ENCODE measurements at places on chromosomes 2 and 18.

DNA sequence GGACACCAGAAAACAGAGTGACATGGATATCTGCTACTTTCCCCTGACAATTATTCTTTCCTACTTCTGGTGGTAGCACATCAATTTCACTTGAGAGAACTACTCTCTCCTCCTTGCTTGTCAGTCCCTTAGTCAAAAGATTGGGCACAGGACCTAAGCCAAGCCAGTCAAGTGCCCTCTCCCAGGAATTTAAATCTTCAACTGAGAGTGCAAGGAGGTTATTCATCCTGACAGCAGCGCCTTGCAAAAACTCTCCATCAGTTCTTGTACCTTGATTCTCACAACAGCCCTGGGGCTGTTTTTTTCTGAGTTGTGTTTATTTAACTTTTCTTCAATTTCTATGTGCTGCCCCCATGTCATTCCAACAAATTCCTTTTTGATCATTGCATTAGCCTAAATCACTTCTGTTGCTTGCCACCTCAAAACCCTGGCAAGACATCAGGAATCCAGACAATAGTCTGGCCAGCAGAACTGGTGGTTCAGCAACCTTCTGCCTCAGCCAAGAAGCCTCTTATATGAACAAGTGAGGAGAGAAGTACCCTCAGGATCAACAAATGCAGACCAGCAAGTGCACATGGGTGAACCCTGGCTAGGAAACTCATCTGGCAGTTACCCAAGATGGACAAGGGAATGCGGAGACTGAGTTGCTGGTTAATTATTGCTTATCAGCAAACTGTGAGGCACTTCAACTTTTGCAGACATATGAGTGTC lies 19.4 kb downstream of the COL4A3 start:
- no peak for DNase-seq

GRCh38 chr18:48860269-48861180 lies 90.2 kb downstream of the SMAD7 start:
- DNase-seq = no peak

DNA sequence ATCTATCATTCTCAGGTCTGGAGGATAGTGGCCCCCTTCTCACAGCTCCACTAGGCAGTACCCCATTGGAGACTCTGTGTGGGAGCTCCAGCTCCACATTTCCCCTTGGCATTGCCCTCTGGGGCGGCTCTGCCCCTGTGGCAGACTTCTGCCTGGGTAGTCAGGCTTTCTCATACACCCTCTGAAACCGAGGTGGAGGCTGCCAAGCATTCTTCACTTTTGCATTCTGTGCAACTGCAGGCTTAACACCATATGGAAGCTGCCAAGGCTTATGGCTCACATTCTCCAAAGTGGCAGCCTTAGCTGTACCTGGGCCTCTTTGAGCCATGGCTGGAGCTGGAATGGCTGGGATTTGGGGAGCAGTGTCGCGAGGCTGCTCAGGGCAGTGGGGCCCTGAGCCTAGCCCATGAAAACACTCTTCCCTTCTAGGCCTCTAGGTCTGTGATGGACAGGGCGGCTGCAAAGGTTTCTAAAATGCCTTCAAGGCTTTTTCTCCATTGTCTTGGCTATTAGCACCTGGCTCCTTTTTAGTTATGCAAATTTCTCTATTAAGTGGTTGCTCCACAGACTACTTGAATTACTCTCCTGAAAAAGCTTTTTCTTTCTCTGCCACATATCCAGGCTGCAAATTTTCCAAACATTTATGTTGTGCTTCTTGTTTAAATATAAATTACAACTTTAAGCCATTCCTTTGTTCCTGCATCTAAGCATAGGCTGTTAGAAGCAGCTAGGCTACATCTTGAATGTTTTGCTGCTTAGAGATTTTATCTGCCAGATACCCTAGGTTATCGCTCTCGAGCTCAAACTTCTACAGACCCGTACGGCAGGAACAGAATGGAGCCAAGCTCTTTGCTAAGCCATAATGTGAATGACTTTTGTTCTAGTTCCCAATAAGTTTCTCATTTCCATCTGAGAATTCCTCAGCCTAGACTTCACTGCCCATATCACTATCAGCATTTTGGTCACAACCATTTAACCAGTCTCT lies 206.5 kb downstream of the CPS1 start:
- no peak for DNase-seq

- DNase-seq = no peak
These were observed 104.5 kb downstream of the EPHA4 start for GRCh38 chr2:221467610-221468009.

GRCh38 chr2:238290715-238291549 lies 2.5 kb upstream of the PER2 start:
- DNase-seq = no peak

GRCh38 chr2:98715812-98716451 lies 15.0 kb downstream of the MGAT4A start:
- no peak for DNase-seq

- no peak for DNase-seq
These were observed 73.3 kb upstream of the FZD7 start for GRCh38 chr2:201960305-201960704.

DNA sequence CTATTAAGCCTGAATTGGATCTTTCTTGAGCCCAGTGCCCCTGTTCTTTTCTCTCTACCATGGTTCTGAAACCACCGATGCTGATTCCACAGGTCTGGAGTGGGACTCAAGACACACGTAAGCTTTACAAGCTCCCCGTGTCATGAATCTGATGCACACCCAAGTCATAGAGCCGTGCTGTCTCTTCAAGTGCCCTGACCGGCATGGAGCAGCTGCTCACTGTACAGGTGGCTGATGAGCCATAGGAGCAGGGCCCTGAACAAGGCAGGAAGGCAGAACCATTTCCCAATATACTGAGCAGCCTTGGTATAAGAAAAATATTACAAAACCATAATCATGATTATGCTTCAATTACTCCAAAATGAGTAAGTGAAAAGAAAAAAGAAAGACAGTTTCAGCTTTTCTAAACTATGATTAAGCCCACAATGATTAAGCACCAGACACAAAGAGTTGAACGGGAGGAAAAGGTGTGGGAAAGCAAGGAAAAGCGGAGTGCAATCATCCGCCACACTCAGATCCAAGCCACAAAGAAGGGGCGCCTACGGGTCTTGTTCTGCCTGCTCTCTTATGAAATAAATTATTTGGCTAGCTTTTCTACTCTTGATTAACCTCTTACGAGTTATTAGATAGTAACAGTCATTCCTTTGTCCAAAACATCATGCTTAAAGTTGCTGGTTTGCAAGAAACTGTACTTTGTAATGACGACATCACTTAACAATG lies 41.7 kb downstream of the NOL10 start:
- DNase-seq = no peak

DNA sequence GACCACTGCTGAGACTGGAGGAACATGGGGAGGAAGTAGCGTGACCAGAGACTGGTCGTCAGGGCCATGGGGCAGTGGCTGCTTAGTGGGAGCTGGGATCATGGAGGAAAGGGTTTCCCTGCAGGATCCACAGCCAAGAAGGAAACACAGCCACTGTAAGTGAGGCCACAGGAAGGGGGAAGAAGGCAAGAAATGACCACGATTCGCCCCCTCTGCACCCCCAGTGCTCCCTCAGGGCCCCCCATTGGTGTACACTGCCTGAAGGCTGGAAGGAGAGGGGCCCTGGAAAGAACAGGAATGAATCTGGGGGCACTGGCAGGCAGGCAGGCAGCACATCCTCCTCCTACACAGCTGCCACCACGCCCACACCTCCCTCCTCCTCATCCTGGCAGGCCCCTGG lies 62.5 kb upstream of the RMDN2 start:
- DNase-seq = no peak

DNA sequence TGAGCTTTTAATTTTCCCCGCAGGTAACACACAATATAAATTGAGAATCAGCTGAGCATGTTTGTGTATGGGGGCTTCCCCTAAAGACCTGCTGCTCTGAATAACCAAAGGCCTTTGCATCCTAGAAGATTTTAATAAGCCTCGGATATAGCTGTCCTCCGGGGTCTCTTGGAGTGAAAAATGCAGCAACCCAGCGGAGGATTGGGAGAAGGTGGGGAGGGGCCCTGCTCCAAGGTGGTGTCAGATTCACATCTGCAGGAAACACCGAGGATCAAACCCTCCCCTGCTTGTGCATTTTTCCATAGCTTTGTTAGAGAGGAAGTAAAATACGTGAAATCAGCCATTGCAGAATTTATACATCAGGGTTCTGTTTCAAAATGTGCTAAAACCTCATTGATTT lies 63.0 kb upstream of the OTOF start:
- no peak for DNase-seq

DNA sequence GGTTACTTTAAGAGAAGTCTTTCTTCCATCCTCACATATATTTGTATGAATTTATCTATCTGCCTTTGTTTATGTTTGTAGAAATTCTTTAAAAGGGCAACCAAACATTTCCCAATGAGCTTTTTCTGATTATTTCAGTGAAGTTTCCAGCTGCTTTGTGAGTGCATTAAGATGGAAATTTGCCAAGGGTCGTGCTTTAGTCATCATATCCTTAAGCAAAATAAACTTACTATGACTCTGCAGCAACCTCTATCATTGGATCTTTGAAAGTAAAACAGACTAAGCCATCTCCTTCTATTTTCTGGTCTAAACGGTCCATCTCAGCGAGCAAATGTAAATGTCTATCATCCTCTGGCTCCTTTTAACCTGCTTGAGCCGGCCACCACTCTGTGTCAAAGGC lies 489.3 kb downstream of the SOX11 start:
- no peak for DNase-seq

DNA sequence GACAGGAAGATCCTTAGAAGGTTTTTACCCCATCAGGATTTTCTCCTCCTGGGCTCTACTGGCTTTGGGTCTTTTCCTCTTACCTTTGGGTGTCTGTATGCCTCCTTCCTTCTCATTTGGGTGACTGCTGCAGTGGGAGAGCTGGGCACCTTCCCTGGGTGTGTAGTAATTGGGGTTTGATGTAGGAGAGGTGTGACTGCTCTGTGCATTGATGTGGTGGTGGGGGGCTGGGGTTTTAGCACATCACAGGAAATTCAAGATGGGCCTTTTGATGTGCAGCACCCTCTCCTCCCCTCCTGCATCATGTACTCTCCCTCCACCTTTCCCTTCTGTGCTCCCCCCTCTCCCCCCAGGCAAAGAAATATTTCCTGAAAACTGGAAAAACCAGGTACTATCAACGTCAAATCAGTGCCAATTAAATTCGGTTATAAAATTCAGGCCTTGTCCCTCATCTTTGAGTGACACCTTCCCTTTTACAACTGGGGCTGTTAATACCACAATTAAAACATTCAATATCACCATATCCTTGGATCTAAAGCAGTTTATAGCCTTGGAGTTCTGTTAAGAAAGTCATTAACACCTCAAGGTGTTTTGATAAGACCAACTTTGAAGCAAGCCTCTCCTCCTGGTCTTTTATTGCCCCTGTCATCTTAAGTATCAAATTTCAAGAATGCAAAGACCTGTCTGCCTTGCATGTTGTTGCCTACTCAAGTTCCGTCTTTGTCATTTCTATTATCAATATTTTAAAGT lies 23.3 kb downstream of the EDAR start:
- no peak for DNase-seq

DNA sequence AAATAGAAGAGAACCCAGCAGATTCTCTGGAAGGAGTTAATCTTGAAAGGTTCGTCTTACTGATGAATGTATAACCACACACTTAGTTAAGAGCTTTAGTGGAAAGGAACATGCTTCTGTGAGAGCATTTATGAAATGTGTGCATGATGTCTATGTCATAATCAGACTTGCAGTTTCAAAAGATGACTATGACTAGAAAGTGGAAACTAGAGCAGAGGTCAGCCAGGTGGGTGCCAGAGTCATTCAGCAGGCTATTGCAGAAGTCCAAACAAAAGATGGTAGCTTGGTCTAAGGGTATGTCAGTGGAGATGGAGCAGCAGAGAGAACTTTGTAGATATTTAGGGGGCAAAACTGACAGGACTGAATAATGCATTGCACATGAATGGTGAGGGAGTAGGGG lies 825.8 kb downstream of the DCC start:
- DNase-seq = no peak

DNA sequence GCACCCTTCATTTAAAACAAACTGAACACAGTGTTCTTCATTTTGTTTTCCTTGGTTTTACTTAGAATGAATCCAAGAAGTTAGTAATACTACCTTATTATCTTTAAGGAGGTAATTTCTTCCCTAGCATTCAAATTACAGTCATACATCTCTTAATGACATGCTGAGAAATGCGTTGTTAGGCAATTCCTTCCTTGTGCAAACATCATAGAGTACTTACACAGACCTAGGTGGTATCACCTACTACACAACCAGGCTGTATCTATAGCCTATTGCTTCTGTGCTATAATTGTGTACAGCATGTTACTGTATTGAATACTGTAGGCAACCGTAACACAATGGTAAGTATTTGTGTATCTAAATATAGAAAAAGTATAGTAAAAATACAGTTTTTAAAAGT lies 8.4 kb upstream of the CABYR start:
- no peak for DNase-seq

- no peak for DNase-seq
These were observed 214.4 kb downstream of the MYT1L start for GRCh38 chr2:2116657-2117056.

GRCh38 chr2:30866974-30867373 lies 59.7 kb upstream of the CAPN13 start:
- DNase-seq = no peak

DNA sequence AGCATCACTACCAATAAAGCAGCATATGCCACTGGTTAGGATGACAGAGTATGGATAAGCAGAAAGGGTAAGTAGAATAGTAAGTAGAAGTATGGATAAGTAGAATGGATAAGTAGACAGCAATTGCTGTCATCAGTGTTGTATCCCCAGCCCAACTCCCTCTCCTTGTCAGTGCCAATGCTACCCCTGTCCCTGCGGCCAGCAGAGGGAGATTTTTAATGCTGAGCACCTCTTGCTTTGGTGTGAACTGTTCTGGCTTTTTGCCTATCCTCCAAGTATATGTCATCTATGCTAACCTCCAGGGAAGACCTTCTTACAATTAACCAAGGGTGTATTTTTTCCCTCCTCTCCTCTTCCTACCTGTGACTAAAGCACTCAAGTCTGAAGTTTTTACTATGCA lies 136.7 kb upstream of the SPHKAP start:
- DNase-seq = no peak

DNA sequence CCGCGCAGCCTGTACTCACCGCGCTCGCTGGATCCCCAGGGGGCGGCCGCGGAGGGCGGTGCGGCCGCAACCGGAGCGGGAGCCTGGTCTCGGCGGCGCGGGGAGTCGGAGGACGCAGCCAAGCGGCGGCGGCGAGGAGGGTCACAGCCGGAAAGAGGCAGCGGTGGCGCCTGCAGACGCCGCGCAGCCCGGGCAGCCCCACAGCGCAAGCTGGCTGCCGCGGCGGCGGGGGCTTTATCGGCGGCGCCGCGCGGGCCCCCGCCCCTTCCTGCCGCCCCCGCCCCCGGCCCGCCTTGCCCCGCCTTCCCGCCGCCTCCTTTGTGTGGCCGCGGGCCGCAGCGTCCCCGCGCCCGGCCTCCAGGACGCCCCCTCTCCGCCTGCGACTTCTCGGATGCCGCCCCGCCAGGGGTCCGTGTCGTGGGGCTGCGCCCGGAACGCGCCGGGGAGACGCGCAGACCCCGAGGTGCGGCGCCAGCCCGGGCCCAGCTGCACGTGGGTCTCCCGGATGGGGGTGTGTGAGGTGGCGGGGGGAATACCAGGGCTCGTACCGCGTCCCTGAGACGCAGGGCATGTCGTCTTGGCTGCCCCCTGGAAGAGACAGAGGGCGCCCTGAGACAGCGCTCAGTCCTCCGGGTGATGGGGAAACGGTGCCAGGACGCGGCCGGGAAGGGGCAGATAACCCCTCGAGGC lies at the start of gene SERPINE2:
Gene SERPINE2 (minus strand): TSS at position 207 of the 690 bp plus-strand sequence. CDS start 37,386 bp downstream, outside the sequence.
- DNase-seq = no peak

- no peak for DNase-seq
These were observed 164.8 kb downstream of the PRKCE start for GRCh38 chr2:45816272-45816671.

All from T-helper 2 cell (primary cell).